ENCODE measurements at places on chromosomes 4 and X.
A peak's percentile ranks its signal among the peaks of the same experiment; 100 is the strongest.

DNA sequence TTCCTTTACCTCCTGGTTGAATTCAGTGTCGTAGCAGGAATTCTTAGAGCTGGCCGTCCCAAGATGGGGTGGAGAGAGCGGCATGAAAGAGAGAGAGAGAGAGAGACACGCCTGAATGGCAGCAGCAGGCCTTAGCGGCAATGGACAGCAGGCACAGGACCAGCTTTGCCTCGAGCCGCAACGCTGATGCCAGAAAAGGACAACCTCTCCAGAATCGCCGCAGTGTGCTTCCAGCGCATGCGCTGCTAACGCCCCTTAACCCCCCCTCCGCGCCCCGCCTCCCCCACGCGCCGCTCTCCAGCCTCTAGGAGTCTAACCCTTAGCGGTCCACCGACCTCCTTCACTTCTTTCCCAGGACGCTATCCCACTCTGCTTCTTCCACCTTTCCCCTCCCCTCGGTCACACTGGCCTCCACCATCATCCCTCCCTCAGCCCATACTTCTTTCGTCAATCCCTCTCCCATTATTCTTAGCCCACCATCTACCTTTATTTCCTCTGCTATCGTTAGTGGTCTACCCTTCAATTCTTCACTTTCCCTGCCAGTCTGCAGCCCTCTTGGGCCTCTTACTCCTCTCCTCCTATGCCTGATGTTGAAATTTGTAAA, 10.5 kb upstream of the ZCCHC13 start:
- peak; percentile 79 for DNase-seq

DNA sequence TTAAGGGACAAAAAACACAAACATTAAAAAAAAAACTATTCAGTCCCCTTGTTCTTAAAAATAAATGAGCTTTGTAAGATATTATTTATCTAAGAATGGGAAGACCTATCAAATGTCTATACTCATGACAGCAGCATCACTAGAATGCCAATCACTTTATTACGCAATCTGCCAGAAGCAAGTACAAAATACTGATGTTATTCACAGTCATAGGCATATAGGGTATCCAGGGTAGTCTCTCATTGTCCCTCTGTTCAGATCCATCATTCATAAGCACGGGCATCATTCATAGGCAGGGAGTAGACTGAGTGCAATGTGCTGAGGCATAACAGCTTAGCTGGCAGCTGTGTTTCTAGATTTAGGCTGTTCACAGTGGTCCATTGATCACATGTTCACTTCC, 109.1 kb downstream of the EPHA5 start:
- no peak for DNase-seq

- no peak for DNase-seq
Measured at GRCh38 chr4:111842336-111842735, 302.9 kb upstream of the FAM241A start.

- no peak for DNase-seq
Measured at GRCh38 chr4:10671366-10671765, 13.2 kb downstream of the CLNK start.

DNA sequence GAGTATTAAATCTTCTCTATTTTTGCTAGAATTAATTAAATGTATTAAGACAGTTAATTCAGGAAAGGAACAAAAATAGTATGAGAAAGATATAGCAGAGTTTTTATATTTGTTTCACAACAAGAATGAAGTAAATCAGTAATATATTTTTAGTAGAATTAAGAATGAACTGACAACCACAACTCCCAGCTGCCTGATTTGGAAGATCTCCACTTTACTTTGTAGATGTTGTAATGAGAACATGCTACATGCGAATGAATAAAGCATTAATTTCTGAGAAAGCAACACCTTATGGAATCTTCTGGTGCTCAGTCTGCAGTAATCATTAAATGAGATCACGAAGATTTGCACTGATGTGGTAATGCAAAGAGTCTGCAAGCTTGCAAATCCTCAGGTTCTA, 695.6 kb upstream of the PCDH7 start:
- no peak for DNase-seq

GRCh38 chr4:52718123-52718522, 33.1 kb downstream of the ERVMER34-1 start:
- no peak for DNase-seq

DNA sequence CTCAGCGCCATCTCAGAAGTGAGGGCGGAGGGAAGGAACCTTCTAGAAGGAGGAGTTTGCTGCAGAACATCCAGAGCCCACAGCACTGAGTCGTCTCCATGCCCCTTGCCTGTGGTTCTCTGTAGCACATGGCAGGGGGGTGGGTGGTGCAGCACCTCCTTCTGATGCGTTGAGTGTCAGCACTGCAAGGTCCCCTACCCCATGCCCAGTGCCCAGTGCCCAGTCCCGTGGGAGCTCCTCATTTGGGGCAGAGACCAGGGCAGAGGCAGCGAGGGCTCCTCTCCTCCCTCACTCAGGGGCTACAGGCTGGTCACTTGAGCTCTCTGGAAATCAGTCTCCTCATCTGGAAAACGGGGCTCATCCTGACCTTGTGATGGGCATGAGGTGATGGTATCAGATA, 78.1 kb downstream of the HTRA3 start:
- DNase-seq, result no peak

GRCh38 chr4:74919783-74920182, 13.1 kb upstream of the PARM1 start:
- no peak for DNase-seq

- no peak for DNase-seq
Measured at GRCh38 chr4:126230269-126230668, 915.5 kb downstream of the FAT4 start.

DNA sequence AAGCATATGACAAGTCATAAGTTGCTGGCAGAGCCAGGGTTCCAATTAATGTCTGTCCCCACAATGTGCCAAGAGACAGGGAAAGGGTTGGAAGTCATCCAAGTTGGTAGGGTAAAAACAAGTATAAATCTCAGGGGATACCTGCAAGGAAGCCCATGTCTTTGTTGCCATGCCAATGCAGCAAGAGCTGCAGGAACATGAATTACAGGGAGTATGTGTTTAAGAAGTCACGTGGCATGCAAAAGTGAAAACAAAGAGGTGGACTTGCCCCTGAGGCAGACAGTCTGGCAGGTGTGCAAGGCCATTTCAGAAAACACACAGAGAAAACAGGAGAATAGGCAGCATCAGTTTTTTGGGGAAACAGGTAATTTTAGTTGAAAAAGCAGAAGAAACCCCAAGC, 29.4 kb downstream of the C4orf51 start:
- no peak for DNase-seq

GRCh38 chrX:281166-281999, at the start of gene PLCXD1:
Gene PLCXD1, plus strand, starts transcription at chrX:281381. Its CDS starts 2,807 bp downstream, at chrX:284188.
- no peak for DNase-seq

DNA sequence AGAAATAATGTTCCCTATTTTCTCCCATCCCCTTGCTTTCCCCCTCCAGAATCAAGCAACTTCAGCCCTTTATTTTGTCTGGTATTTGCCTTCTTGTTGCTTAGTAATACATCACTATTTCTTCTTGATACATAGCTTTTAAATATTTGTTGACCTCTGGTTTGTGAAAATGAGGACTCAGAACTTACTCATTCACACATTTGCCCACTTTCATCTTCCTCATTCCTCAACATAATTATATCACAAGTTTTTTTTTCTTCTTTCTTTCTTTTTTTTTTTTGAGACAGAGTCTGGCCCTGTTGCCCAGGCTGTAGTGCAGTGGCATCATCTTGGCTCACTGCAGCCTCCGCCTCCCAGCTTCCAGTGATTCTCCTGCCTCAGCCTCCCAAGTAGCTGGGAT, 28.9 kb upstream of the NDUFC1 start:
- no peak for DNase-seq

DNA sequence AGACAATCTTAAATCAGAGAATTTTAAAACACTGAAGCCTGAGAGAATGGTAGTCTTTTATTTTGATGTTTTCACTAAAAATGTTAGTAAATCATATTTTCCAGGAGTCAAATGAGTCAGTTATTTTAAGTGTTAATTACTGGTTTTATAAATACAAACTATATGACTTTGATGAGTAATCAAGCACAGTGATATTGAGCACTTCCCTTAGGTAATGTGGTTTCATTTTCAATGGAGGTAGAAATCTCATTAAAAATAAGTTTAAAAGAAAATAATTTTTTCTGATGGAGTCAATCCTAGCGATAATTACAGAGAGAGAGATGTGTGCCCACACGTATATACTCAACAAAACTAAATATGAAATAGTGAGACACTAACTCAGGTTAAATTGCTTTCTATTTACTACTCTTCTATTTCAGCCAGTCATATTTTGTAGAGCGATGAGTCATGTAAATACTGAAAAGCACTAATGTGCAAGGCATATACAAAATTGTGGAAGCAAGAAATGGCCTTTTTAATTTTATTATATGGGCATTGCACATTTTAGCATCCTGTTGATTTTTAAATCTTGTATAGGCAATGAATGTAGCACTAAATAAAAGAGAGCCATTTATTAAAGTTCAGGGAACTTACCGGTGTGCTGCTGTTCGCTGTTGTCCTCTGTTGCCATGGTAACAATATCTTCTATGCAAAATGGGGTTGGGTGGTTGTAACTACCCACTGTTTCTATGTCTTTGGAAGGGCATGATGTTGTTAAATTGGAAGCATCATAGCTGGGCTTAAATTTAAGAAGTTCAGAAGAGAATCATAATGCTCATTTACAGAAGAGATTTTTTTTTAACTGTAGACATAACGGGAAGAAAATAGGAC, 513.7 kb downstream of the TLL1 start:
- DNase-seq, result no peak

DNA sequence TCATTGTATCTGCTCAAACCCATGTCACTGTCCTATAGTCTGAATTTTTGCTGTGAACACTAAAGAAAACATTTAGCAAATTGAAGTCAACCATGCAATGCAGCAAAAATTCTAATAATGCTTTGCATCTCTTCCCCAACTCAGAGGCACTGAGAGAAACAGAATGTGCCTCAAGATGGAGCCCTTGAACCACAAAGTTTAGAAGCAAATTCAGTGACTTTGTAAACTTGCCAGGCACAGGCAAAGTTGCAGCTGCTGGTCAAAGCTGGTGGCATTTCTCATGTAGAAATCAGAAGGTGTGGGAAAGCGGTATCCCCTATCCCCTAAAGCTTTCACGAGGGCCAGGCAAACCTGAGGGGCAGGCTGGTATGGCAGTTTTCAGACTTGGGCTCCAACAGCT, 121.7 kb upstream of the DIPK2B start:
- DNase-seq, result peak; percentile 68

- no peak for DNase-seq
Measured at GRCh38 chr4:42985976-42986375, 93.5 kb downstream of the GRXCR1 start.

GRCh38 chrX:148661035-148661434, 160.6 kb downstream of the AFF2 start:
- no peak for DNase-seq

DNA sequence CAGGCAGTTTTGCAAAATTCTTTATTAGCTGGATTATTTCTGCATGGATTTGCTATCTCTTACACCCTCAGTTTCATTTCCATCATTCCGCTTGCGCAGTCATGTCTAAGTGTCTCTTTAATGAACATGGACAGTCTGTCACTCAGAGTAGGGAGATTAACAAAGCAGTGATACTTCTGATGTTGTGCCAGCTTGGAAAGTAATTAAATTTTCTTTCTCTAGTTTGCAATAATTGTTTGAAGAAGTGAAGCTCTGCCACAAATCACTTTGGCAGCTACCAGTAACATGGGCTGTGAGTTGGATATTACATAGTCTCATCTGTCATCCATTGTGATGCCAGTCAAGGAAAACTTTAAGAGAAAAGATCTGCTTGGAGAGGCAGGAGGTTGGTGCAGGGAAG, 324.8 kb upstream of the NWD2 start:
- no peak for DNase-seq

DNA sequence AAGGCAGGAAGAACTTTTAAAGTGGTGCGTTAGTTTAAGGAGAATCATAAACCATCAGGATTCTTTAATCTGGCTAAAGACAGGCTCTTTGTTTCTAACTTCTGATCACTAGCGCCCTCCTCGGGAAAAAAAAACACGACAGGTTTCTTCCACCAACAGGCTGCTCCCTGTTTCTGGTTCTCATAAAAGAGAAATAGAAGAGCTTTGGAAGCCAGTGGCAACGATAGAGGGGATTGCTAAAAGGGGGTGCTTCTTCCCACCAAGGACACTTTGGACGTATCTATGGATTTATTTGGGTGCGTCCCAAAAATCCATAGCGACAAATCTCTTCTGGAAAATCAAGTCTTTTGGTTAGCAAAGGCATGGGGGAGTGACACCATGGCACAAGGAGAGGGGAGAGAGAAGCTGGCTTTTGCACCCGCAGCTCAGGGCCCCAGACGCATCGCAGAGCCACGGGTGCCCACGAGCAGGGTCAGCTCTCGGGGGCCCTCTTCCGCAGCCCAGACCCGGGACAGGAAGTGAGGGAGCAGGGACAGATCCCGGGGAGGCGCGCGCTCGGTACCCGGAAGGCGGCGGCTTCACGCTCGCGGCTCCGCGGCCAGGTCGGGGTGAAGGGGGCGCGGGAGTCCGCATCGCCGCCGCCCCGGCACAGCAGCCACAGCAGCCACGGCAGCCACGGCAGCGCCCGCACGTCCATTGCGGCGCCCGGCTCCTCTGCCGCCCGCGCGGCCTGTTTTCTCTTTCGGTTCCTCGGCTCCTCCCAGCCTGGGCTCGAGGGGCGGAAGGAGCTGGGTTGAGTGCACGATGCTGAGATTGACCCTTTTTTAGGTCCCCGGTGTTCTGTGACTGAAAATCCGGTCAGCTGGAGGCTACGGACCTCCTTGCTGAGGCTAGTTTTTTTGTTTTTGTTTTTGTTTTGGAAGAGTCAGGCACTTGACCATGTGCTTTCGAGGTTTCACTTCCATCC, at the start of gene CTSO:
TSS of gene CTSO (minus strand) at position 716 of the 967 bp plus-strand sequence. CDS start at position 697, 19 bp downstream.
- peak; percentile 80 for DNase-seq
